Stimulated activated CD8-positive, alpha-beta memory T cell treated with anti-CD3 and anti-CD28 coated beads, Interleukin-15, amount 100 ng/mL, for 4 hours (primary cell): ENCODE measurements at places on chromosomes 7 and 10.

- DNase-seq: no peak
Measured at GRCh38 chr10:68434657-68435056, 27.6 kb upstream of the RUFY2 start.

- no peak for DNase-seq
Measured at GRCh38 chr7:41024126-41024525, 678.8 kb downstream of the INHBA start.

DNA sequence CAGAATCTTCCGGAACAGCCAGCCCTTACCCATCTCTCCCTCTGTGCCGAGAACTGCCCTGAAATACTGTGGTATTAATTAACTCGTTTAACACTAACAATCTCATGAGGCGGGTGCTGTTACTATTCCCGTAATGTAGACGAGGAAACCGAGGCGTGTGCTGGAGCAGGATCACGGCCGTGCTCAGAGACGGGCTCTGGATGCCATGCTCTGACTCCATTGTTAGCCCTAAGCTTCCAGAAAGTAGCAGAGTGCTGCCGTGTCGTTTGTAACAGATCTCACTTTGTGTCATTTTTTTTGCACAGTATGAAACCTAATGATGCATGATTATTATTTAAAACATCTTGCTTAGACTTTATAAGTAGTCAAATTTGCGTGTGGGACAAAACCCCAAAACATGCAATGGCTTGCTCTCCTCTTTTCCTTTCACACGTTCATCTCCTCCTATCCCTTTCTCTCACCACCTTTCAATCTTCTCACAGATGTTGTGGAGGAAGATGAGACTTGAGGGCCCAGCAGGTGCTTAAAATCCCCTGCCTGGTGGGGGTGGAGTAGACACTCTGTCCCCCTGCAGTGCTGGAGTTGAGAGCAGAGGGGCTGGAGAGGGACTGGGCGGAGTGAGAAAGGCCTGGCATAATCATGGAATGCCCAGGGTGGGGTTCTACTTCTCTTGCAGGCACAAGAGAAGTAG is 482 bp upstream of the ACTR3C start:
- no peak for DNase-seq

DNA sequence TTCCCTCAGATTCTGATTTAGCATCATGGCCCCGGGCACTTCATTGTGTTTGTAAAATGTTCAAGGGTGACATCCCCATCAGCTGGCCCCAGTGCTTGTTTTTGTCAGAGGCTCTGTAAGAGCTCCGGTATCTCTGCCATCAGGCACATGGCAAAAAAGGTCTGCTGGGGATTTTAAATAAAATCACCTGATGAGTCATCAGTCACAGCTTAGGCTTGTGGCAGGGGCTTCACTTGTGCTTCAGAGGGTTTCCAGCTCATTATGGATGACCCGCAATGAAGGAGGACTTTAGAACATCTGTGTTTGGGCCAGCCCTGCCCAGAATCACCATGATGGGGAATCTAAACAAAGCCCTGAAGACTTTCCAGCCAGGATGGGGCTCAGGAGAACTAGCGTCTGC is 259.9 kb downstream of the ZEB1 start:
- DNase-seq: no peak

DNA sequence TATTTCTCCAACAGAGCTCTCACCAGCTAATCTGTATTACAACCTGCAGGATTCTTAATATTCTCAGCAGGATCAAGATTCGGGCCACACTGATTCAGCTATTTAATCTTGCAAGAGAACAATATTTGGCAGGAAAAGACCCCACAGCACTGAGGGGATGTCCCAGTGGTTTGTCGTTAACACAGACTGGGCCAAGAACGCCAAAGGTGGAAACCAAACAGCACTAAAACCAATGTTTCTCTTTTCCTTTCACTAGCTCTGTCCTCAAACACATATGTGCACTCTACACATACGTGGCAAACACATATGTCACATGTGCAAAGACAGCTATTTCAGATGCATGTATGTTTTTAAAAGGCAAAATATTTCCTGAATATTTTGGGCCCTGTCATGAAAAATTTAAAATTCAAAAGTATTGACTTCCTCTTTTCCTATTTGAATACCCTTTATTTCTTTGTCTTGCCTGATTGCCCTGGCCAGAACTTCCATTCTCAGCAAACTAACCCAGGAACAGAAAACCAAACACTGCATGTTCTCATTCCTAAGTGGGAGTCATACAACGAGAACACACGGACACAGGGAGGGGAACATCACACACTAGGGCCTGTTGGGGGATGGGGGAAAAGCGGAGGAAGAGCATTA is 51.7 kb upstream of the NEBL start:
- no peak for DNase-seq

DNA sequence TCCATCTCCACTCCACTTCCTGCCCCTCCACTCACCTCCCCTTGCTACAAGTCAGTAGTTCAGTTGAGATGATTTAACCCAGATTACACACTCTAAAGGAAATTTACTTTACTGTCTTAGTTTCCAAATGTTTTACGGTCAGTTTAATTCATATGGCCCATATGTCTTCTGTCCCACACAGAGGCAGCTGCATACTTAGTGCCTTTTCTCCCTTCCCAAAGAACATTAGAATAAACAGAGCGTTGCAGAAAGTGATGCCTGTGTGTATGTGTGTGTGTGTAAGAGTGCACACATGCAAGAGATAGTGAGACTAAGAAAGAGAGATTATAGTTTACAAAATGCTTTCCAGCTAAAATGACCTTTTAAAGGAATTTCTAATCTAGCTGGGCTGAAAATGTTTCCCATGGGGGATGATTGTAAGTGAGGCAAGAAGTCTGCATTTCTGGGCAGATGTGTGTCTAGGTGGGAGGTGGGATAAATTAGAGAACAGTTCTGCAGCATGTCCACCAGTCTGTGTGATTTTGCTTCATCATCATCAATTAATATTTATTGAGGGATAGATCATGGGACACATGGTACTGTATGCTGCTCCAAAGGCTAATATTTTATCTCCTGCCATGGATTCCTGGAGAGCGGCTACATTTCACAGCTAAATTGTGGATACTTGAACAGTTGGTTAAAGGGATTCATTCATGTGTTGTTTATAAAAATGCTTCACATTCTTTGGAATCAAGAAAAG is 81.5 kb downstream of the NXPH1 start:
- DNase-seq: no peak
